ENCODE measurements at places on chromosomes 4 and X.
A peak's percentile ranks its signal among the peaks of the same experiment; 100 is the strongest.

GRCh38 chr4:53208753-53209152, 157.1 kb downstream of the SCFD2 start:
- no peak for ATAC-seq

- peak; percentile 61 for ATAC-seq
These were observed 117.3 kb downstream of the ENPP6 start for GRCh38 chr4:184100297-184100885.

DNA sequence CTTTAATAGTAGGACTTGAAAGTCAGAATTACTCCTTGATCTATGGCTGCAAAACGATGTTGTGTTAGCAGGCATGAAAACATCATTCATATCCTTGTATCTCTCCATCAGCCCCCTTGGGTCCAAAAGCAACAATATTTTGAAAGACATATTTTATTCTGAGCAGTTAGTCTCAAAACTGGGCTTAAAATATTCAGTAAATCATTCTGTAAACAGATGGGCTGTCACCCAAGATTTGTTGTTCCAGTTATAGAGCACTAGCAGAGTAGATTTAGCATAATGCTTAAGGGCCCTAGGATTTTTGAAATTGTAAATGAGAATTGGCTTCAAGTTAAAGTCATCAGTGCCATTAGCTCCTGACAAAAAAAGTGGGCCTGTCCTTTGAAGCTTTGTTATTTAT, 1565.6 kb downstream of the STIM2 start:
- ATAC-seq, result no peak

DNA sequence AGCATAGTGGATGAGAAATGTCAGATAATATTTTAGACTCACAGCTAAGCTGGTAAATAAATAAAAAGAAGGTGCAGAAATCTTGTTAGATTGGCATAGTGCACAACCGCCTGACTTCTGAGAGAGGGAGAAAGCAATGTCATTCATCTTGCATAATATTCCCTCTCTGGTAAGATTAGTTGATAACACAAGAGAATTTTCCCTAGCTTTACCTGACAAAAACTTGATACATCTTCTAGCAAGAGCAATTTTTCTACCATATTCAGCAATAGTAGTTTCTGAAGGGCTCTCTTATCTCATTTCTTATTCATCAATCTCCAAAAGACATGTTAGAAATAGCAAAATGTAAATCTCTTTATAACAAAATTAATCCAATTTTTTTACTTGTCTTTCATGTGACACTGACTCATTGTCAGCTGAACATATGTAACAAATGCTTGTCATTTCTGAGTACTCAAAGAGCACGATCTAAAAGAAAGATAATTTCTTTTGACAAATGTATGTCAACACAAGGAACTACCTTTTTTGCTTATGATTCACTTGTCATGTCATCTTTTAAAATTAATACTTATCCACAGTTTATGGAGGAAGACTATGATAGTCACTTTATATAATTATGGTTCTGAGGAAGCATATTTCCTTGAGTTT, 240.0 kb downstream of the ARAP2 start:
- ATAC-seq, result no peak

GRCh38 chr4:145420595-145421214, 60.9 kb upstream of the SMAD1 start:
- ATAC-seq, result no peak

GRCh38 chrX:133881007-133881406, 104.4 kb downstream of the GPC3 start:
- no peak for ATAC-seq

GRCh38 chrX:47563801-47564315, 2.9 kb downstream of the ARAF start:
- ATAC-seq, result peak; percentile 34

DNA sequence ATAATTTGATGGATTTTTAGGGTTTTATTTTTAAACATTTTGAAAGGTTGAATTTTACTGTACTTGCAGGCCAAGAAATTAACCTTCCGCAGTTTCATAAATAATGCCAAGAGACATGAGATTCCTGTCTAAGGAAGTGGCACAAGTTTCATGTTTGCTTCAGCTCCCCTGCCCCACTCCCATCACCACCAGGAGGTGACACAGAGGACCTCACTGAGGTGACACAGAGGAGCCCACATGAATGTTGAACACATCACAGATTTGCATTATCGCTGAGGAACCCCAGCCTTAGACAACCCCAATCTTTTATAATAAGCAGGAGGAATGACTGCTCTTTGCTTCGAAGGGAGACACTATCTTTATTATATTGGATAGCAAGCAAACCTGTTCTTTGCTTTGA, 491.4 kb upstream of the ATOH1 start:
- no peak for ATAC-seq

GRCh38 chr4:184934961-184935360, 83.3 kb upstream of the HELT start:
- ATAC-seq, result no peak

DNA sequence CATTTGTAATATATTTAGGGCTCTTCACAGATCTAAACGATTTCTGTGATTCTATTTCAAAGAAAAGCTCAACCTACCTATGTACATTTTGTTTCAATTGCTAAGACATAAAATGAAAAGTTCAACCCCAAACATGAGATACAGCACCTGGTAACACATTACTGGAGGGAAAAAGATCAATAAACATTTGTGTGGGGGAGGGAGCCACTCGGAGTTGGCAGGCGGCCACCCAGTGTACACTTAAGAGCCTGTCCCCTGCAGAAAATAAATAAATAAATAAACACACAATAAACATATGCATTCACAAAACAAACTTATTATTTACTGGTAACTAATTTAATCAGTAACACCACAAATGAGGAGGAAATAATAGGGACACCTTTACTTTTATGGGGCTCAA, 19.3 kb downstream of the PRSS48 start:
- no peak for ATAC-seq

GRCh38 chr4:101155945-101156344, 191.4 kb downstream of the PPP3CA start:
- peak; percentile 94 for ATAC-seq

DNA sequence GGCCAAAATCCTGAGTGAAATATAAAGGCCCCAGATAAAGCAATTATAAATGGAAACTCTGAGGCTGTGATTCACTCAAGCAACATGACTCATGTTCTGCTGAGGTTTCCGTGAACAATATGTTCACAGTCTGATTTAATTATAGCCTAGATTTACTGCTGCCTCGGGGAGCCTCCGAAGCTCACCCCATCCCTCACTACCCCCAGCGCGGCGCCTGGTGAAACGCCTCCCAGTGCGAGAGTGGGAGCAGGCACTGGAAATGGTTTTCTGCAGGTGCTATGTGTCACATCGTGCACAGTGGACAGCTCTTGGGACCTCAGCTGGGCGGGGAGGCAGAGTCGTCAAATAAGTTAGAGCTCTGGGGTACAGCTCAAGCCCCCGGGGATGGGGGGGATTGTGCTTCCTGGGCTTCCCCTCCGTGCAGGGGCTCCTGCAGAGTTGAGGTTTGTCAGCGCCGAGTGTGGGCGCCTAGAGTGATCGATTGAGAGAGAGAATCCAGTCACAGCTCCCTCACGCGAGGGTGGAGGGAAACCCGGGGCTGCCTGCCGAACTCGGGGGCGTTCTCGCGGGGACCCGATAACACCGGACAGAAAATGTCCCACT, 110.6 kb downstream of the PHKA2 start:
- ATAC-seq, result peak; percentile 98

GRCh38 chr4:57063518-57063917, 46.7 kb downstream of the IGFBP7 start:
- no peak for ATAC-seq

GRCh38 chrX:1778817-1779216, 164.0 kb downstream of the ASMT start:
- ATAC-seq, result peak; percentile 69

GRCh38 chrX:129025376-129025775, 497.9 kb downstream of the SMARCA1 start:
- no peak for ATAC-seq

DNA sequence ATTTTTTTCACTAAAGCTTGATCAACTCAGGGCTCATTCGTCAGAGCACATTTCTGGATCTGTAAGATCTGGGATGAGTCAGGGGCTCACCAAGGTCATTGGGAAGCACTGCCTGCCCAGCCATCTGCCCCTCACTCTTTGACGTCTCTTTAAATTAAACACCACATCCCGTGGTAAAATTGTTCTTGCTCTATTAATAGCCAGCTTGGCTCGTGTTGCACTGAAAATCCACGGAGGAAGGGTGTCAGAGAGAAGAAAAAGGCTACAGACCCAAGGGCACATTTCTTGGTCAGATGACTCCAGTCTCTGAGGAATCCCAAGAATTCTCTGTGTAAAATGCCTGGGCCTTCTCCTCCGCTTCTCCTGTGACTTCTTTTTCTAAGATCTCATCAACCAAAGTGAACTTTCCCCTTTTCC, 45.7 kb upstream of the GATB start:
- no peak for ATAC-seq

DNA sequence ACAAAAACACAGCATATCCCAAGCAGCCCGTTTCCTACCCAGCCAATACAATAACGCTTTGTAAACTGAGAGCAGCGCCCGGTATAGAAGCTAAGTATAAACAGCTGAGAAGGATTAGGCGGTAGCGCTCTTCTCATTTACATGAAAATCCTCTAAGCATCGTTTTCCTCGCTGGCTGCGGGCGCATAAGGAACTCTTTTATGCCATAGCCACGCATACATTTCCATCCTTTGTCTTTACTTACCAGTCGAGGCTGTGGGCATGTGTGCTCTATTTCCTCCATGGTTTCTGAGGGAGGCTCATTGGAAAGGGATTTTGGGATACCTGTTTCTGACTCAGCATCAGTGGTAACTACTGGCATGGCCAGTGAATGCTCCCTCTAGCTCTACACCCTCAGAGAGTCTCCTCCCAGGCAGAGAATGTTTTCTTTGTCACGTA, 383 bp downstream of the PCYT1B start:
- ATAC-seq, result peak; percentile 41

- no peak for ATAC-seq
These were observed 43.8 kb downstream of the FHL1 start for GRCh38 chrX:136191171-136191570.

DNA sequence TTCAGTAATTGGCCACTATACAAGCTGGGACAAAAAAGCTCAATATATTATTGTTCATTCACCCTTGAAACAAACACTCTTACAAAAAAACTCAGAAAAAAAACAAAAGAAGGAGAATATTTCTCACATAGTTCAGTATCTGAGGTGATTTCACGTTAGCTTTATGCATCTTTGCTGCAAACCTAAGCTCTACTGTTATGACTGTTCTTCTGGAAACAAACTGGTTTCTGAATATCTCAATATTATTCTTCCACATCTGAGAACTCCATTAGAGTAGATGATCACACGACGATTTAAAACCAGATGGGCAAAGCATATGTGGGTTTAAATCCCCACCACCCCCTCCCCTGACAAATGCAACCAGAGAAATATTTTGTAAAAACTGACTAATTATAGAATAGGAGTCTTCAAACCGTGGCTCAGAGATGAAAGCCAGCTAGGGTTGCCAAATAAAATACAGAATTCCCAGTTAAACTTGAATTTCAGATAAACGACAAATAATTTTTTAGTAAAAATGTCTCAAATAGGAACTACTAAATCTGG, 182.0 kb upstream of the FAM241A start:
- no peak for ATAC-seq

GRCh38 chr4:2860391-2861348, 17.0 kb downstream of the ADD1 start:
- ATAC-seq, result no peak

GRCh38 chrX:108257556-108257955, 166.0 kb downstream of the ATG4A start:
- no peak for ATAC-seq

GRCh38 chr4:40825014-40825838, 75.5 kb downstream of the NSUN7 start:
- no peak for ATAC-seq

GRCh38 chrX:94097868-94098267, 423.9 kb downstream of the FAM133A start:
- no peak for ATAC-seq

- ATAC-seq, result no peak
These were observed 26.7 kb downstream of the ACE2 start for GRCh38 chrX:15574017-15574416.

- ATAC-seq, result no peak
These were observed 49.6 kb downstream of the SLC2A9 start for GRCh38 chr4:9971711-9972110.

DNA sequence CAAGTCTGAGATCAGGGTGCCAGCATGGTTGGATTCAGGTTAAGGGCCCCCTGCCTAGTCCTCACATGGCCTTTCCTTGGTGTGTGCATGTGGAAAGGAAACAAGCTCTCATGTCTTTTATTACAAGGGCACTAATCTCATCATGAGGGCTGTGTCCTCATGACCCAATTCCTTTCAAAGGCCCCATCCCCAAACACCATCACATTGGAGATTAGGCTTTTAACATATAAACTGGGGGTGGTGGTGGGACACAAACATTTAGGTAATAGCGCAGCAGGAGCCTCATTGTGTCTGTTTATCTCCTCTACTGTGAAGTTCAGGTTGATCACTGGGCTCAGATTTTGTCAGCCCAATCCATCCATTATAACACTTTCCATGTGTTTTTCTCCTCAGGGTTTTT, 41.0 kb downstream of the BEX3 start:
- ATAC-seq, result no peak

- no peak for ATAC-seq
These were observed 63.4 kb downstream of the DCTD start for GRCh38 chr4:182853731-182854330.

DNA sequence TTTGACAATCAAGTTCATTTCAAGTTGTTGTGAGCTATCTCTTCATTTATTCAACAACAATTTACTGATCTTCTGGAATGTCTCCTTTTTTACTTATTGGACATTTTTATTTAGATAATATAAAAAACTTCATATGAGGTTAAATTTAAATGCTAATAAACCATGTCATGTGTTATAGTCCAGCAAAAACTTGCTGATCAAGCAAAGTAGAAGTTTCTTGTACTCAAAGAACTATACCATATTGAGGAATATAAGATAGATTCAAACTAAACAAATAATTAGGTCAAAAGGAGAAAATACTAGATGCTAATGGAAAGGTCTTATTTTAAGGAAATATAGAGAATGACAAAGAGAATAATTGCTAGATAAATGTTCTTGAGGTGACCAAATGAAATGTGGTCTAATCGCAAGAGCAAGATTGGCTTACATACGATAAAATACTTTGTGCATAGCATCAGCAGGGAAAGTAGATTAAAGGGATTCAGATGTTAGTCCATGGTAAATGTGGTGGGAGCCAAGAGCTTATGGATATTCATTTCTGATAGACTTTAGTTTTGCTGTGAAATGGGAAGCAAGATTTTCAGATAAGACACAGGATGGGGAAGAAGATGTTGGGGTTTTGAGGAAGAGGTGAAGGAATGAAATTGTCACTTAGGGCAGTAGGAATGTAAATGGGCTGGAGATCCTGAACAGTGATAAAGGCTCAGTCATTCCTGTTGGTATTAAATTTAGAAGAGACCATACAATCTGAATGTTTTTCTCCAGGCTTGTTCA, 229.5 kb downstream of the MAPK10 start:
- ATAC-seq, result no peak

GRCh38 chr4:21952549-21952948, 4.0 kb upstream of the KCNIP4 start:
- ATAC-seq, result no peak

GRCh38 chr4:26288355-26288909, 32.4 kb upstream of the RBPJ start:
- peak; percentile 98 for ATAC-seq
